Esophagus squamous epithelium (tissue), 5 donors: ENCODE measurements at places on chromosomes 6 and 20. TPM values are rescaled to one million over a fixed set of nuclear protein-coding genes. Genes with fewer than 3 reads are reported as not detected.

The MYLIP gene
- total RNA-seq: 32.0 TPM

The FAM217A gene
- not detected for total RNA-seq

The MUC22 gene
- total RNA-seq: 10.1 TPM

The FILIP1 gene
- total RNA-seq: 0.75 TPM

The APMAP gene
- total RNA-seq: 22.6 TPM

DNA sequence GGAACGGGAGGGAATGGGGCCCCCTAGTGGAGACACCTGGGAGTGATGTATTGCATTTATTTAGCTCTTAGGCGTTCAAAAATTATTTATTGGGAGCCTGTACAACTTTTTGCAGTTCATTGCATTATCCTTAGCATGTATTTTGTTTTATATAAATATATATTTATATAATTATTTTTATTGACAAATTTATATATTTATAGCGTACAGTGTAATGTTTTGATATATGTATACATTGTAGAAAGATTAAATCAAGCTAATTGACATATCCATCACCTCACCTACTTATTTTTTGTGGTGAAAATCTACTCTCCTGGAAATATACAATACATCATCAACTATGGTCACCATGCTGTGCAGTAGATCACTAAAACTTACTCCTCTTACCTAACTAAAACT is 975 bp downstream of the SIRT5 start:
- no peak for DNase-seq

GRCh38 chr20:38827770-38828281 is 22.3 kb downstream of the PPP1R16B start:
- no peak for DNase-seq

DNA sequence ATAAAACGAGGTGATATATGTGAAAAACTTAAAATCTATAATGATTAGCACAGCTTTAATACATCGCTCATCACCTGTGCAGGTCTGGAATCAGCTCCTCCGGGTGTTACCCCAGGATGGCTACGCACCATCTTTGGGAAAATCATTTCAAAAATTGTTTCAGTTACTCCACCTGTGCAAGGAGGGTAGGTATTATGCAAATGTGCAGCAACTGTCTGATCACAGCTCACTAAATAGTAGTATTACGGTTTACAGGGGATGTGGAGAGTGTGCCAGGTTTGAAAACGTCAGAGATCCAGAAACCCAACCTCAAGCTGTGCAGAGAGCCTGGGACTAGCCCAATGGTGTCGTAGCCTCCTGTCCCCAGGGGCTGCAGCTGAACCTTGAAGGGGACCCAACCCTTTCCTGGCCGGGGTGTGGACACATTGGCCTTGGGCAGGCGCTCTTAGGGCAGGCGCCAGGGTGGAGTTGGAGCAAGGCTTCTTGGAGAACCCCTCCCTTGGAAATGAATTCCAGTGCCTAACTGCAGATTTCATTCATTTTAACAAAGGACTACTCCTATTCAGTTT is 24.2 kb upstream of the SGK1 start:
- DNase-seq: no peak

- DNase-seq: no peak
Measured at GRCh38 chr6:128036808-128037570, 136.1 kb upstream of the THEMIS start.

GRCh38 chr6:72740135-72740534 is 118.3 kb downstream of the KCNQ5 start:
- no peak for DNase-seq

- no peak for DNase-seq
Measured at GRCh38 chr20:32681175-32682084, 7.7 kb upstream of the C20orf203 start.
